ENCODE measurements at places on chromosomes 7 and 10. TPM values are rescaled to one million over a fixed set of nuclear protein-coding genes. Genes with fewer than 3 reads are reported as not detected.

Gene TRIM50
- total RNA-seq: not detected

GRCh38 chr7:82704121-82704520 lies 260.5 kb upstream of the CACNA2D1 start:
- DNase-seq: no peak

DNA sequence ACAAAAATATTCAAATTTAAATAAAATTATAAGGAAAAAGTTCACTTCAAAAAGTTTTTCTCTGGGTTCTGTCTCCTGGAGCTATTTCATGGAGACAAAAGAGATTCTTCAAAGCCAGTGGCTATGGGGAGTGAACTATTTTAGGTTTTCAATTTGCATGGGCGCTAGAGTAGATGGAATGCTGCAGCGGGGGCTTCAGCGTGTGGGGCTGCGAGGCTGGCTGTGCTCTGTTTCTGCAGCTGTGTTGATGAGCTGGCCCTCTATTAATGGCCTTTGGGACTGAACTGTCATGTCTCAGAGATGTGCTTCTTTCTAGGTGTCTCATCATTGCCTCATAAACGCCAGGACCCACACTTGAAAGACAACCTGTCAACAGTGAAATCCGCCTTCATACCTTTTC lies 108.4 kb upstream of the NPY start:
- DNase-seq: no peak

Gene BMPER
- total RNA-seq: 5.8 TPM

- no peak for DNase-seq
Measured at GRCh38 chr7:132402096-132402495, 174.2 kb downstream of the PLXNA4 start.

Gene SHOC2
- 50.9 TPM for total RNA-seq

Gene MARCHF5
- total RNA-seq: 10.3 TPM

DNA sequence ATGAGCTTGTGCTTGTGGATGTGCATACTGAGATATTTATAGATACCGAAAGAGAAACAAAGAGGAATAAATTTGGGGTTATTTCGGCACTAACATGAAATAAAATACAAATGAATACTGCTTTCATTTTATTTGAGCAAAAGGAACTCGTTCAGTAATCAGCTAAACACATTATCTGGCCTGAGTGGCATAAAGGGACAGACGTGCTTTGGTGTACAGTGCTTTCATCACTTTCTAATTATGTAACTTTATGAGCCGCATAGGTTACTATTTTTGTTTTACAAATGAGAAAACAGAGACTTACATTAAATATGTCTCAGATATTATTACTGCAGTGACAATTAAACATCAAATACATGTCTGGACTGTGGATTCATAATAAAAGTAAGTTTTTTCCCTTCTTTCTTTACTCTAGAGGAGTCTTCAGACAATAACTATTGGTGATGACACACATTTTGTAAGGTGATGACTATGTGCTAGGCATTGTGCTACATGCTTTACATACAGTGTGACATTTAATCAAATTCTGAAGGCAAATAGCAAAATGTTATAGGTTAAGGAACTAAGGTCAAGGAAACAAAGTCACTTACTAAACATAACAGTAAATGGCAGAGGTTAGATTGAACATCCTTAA lies 503.3 kb downstream of the SORCS1 start:
- no peak for DNase-seq

Measured in fibroblast of villous mesenchyme (primary cell).